T-helper 17 cell (primary cell): ENCODE measurements at places on chromosomes 3 and 15. TPM values are rescaled to one million over a fixed set of nuclear protein-coding genes. Genes with fewer than 3 reads are reported as not detected.

DNA sequence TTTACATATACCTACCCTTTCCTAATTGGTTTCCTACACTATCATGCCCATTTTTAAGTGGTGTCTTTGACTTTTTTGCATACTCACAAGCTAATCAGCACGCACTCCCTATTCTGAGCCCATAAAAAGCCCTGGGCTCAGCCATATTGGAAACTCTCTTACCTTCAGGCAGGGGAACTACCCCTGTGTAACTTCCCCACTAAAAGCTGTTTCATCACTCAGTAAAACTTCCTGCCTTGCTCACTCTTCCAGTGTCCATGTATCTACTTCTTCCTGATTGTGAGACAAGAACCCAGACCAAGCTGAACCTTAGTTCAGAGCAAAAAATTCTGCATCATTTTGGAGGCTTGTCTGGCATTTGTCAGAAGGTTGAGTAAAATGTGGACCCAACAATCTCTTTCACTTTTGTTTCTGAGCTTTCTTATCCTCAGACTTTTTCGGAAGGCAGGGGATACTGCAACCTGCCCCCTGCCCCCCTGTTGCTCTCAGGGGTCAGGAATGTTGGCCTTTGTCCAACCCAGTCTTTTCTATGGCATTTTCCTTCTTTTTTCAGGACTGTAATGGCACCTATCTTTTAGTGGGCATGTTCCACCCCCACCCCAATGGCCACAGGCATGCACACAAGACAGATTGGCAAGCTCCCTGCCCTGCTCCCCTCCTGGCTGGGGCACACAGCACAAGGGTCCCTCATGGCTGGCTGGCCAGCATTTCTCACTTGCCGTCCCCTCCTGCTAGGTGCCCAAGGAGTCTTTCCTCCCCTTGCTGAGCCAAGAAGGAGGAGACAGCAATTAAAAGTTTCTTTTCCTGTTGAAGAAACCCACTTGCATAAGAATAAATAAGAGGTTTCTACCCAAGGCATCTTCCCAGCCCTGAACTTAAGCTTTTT, 26.3 kb upstream of the TMEM45A start:
- no peak for DNase-seq

GRCh38 chr3:112013058-112013783, 14.5 kb downstream of the TAGLN3 start:
- no peak for DNase-seq

DNA sequence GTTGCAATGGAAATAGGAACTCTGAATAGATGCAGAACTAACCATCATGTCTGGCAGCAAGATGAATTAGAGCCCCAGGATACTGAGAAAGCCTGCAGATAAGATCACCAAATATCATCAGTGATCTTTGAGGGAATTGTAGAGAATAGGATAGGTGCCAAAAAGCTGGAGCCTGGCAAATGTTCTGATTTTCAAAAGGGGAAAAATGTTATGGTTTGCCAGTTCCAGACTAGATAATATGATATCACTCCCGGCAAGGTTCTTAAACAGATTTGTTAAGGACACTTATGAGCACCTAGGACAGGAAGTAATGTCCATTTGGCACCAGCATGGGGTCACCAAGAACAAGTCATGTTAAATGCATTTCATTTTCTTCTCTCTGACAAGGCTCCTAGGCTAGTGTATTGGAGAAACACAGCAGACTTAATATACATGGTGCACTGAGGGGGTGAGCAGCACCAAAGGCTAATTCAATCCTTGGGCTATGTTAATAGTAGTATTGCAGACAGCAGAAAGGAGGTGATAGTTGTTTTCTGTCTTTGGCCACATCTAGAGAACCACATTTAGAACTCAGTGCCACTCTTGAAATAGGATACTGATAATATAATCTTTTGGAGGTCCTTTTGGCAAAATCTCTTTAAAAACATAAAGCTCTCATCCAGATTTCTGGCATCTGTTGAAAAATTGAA, 4.8 kb downstream of the SRGAP3 start:
- no peak for DNase-seq

GRCh38 chr15:56774356-56774755, 41.0 kb upstream of the ZNF280D start:
- DNase-seq: no peak

GRCh38 chr3:23550402-23550801, 255.4 kb upstream of the UBE2E1 start:
- DNase-seq: no peak

DNA sequence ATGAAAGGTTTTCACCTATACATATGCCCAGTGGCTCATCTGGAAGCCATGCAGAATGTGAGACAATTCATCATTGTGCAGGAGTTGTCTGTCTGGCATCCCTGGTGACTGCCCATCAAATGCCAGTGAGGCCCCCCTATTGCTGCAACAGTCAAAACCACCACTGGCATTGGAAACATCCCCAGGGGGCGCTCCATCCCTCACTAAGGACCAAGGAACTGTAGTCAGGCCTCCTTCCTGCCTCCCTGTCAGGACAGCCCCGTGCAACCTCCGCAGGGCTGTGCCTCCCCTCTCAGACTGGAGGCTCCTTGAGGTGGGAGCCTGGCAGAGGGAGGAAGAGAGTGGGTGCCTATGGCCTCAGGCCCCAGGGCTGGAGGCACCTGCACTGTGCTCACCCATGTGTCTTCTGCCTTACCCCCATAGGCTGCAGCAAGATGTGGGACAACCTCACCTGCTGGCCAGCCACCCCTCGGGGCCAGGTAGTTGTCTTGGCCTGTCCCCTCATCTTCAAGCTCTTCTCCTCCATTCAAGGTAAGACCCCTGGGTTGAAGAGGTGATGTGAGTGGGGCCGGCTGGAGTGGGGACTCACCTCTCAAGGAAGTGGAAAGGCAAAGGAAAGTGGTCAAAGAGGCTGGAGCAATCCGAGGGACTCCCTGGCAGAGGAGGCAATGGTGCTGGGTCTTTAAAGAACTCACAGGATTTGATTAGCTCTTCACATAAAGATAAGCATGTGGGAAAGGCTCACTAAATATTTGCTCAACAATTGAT, 16.5 kb downstream of the VIPR1 start:
- peak; percentile 29 for DNase-seq

DNA sequence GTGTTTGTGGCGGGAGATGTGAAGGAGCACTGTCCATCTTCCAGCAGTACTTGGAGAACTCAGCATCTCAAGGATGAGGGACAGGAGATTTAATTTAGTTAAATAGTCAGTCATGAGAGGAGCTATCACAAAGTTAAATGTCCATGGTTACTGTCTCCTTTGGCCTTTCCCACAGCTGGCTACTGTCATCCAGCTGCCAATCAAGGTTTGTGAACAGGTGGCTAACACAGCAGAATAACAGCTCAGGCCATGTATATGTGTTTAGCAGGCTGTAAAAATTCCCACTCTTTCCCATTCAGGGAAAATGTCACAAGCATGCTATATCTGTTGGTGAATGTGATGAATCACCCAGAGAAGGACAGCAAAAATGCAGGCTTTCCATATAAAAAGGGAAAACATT, 120.5 kb downstream of the TMEM108 start:
- DNase-seq: no peak

The C3orf85 gene
- not detected for total RNA-seq

The HRH1 gene
- total RNA-seq: not detected

The TYRO3 gene
- 0.89 TPM for total RNA-seq

DNA sequence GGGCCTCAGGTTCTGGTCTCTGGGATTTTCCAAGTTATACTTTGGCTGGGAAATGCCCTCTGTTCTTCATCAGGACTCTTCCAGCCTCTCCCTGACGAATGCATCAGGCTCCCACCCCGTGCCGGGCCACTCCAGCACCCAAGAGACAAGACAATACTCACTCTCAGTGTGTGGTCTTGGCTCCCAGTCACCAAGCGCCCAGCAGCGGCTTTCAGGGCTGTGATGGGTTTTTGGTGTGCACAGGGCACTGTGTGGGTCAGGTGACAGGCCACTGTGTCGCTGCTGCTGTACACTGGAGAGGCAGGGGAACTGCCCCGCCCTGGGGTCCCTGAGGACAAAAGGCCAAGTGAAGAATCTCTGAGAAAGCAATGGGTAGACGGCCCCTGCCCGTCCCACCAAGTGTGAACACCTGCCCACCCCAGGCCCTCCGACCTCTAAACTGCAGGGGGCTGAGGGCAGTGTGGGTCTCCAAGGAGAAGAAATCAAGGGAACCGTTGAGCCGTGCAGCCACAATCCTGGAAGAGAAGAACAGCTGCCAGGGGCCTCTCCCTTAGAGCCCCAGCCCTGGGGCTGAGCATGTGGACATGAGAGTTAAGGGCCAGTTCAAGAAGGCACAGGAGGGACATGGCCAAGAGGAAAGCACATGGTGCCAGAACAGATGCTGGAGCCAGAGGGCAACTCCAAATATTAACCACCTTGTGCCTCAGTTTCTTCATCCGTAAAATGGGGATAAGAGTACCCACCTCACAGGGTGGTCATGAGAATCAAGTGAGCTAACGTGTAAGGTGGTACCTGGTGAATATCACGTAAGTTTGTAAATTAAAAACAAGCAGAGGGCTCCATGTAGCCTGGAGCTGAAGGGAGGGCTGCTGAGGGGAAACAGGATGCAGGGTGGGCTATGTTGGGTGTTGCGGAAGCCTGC, 34.1 kb downstream of the PTPN23 start:
- DNase-seq: no peak

DNA sequence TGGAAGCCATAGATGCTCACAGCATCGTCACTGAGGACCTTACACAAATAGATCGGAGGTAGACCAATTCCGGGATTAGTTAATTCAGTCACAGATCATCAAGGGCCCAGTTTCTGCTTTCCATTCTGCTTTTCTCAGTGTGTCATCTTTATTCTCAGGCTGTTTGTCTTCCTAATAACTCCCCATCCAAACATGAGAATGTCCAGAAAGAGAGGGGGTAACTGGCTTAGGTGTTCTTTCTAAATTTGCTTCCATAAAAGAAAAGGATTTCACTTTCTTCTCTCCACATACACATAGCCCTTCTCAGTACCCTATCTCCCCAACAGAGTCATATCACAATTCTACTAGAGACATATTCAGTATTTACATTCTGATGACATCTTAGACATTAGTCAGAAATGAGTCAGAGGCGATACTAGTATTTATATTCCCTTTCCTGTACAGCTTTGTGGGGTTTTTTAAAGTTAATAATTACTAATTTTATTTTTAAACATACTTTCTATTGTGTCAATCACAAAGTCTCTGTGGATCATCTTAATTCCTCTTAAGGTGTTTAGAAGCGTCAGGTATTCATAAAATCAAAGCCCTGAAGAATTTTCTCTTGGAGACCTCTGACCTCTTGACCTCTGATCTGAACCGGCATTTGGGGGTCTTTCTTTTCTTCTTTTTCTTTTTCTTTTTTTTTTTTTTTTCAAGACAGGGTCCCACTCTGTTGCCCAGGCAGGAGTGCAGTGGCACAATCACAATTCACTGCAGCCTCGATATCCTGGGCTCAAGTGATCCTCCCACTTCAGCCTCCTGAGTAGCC, 24.3 kb upstream of the IL12A start:
- DNase-seq: no peak

The PLXNA1 gene
- 13.7 TPM for total RNA-seq

The MEGF11 gene
- not detected for total RNA-seq

The ANKRD63 gene
- total RNA-seq: 0.42 TPM

The ANKRD34C gene
- not detected for total RNA-seq

DNA sequence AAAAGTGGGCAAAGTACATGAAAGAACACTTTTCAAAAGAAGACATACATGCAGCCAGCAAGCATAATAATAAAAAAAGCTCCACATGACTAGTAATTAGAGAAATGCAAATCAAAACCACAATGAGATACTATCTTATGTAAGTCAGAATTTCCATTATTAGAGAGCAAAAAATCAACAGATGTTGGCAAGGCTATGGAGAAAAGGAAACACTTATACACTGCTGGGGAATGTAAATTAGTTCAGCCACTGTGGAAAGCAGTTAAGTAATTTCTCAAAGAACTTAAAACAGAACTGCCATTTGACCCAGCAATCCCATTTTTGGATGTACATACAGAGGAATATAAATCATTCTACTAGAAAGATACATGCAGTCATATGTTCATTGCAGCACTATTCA, 360.7 kb downstream of the NSUN3 start:
- no peak for DNase-seq

GRCh38 chr3:183298701-183299153, 45.7 kb downstream of the B3GNT5 start:
- DNase-seq: no peak

The EIF4E3 gene
- total RNA-seq: 63.7 TPM

DNA sequence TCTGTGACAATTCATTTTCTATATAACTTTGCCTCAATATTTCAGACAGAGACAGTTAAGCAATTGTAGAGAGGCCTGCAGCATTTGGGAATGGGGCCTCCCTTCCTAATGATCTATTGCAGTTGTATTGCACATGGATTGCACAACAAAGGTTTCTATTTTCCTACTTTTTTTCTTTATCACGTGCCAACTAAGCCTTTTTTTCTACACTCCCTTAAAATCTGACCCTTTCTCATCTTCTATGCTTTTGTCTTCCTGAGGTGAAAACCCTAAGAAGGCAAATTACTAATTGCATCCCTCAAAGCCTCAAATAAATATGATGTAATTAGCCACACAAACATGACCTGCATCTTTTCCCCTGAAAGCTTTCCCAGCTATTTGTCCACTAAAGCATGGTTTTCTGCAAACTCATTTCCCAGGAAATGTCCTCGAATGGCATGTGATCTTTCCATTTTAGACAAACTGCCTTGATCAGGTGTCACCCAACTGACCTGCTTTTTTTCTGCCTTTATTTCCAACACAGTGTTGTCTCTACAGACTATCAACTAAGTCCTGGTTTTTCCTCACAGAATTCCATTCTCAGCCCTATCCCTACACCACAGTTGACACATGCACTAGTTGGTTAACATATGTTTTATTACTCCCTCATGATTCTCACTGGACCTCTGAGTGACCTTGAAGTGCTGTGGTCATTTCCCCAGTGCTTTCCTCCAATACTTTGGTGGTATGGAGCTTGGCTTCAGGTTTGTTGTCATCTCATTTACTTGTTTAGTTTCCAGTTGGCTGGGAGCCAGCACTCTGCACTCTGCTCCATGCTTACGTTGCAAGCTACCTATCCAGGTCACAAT, 31.9 kb upstream of the TSC22D2 start:
- DNase-seq: no peak

The BNC1 gene
- not detected for total RNA-seq

GRCh38 chr3:126517291-126517951, at the start of gene UROC1:
UROC1 (minus strand) TSS chr3:126517773; CDS start chr3:126517719, 54 bp downstream.
- no peak for DNase-seq

The C3orf22 gene
- not detected for total RNA-seq

The UTS2B gene
- total RNA-seq: not detected

DNA sequence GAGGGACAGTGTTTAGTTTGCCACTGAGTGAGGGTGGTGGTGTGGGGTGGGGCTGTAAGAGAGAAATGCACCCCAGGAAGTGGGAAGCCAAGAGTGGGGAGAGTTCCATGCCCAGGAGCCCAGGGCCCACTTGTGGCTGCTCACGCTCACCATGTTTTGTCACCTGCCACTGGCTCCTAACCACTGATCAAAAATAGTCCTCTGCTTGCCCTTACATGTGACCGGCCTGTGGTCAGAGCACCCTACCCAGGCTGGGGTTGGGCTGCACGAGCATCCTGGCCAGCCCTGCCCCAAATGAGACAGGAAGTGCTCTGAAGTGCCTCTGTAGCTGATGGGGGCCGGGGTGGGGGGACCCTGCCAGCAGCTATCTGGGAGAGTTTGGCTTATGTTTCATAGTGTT, 216.3 kb downstream of the RPLP1 start:
- DNase-seq: no peak

The CELSR3 gene
- total RNA-seq: 6.0 TPM

GRCh38 chr3:118734664-118735063, 300.0 kb downstream of the IGSF11 start:
- no peak for DNase-seq

The TMC3 gene
- not detected for total RNA-seq

GRCh38 chr3:170497207-170498095, 78.8 kb downstream of the CLDN11 start:
- DNase-seq: no peak
